ENCODE measurements at places on chromosomes 1 and 21. TPM values are rescaled to one million over a fixed set of nuclear protein-coding genes. Genes with fewer than 3 reads are reported as not detected.

DYNLT4 gene
- total RNA-seq = 0.83 TPM

ID3 gene
- 62.7 TPM for total RNA-seq

NKAIN1 gene
- total RNA-seq = 0.42 TPM

SELENBP1 gene
- not detected for total RNA-seq

PGBD5 gene
- total RNA-seq = not detected

All from activated CD4-positive, alpha-beta T cell treated with anti-CD3 and anti-CD28 coated beads, Interleukin-2, amount 10 ng/mL, durations not matched to agents 7 days and 5 days (primary cell).